RPMI7951 (cell line): ENCODE measurements at places on chromosomes 1 and 21. TPM values are rescaled to one million over a fixed set of nuclear protein-coding genes. Genes with fewer than 3 reads are reported as not detected.
A peak's percentile ranks its signal among the peaks of the same experiment; 100 is the strongest.

DNA sequence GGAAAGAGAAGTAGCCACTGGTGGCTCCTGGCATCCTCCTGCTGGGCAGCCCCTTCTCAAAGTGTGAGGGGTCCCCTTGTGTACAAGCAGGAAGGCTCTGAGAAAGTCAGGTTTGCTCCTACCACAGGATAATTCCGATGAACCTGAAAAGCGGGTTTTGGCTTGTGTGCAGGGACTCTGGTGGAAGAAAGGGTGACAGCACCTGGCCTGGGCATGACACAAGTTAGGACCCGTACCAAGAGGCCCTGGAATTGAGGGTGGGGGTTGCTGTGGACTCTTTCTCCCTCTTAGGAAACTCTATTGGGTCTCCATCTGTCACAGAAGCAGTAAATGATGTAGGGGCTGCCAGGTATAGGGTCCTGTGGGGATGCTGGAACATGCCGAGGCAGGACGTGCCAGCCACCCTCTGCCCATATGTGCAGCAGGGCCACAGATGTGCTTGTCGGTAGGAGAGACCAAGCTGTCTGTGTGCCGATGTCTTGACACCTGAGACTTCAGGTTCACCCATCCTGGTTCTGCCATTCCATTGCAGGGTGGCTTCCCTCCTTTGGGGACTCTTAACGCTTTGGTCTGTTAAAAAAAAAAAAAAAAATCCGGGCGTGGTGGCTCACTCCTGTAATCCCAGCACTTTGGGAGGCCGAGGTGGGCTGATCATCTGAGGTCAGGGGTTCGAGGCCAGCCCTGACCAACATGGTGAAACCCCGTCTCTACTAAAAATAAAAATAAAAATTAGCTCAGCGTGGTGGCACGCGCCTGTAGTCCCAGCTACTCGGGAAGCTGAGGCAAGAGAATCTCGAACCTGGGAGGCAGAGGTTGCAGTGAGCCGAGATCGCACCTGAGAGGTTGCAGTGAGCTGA, 9.8 kb downstream of the C1orf35 start:
- DNase-seq: no peak

UAP1 gene
- total RNA-seq: 74.6 and 79.7 TPM in 2 replicates

GRCh38 chr1:174044418-174045222, 22.5 kb upstream of the RC3H1 start:
- DNase-seq: no peak

DNA sequence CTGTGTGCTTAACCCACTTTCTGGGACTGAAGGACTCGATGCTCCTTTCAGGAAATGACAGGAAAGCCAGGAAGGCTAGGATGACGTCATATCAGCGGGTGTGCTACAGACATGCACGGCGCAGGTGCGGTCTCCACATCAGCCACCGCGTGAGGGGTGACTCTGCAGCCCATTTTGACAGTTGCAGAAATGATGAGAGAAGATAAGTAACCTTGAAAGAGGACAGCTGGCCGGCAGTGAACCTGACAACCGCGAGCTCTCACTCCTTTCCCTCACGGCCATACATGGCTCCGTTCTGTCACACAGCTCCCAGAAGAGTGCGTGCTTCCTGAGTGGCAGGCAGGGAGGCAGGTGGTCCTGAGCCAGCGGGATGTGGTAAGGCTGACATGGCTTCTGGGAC, 1.7 kb upstream of the KRTAP10-5 start:
- DNase-seq: no peak

C1orf122 gene
- total RNA-seq: 52.4 and 68.3 TPM in 2 replicates

GRCh38 chr1:11880911-11881748, 22.4 kb upstream of the NPPB start:
- peak; percentile 43 for DNase-seq

DNA sequence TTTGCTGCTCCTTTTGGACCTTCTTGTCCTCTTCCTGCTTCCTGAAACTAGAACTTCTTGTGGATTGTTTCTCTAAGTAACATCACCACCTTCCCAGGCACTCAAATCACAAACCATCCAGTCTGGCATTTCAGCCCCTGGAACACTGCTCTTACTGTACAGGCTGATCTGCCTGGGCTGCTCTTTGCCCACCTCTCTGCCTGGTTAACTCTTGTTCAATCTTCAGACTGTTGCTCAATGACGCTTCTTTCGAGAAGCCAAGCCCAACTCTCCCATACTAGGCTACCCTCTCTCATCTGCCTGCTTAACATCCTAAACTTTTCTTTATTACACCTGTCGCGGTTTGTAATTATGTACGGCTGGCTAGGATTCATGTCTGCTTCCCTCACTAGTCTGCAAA, 657 bp downstream of the DIO1 start:
- no peak for DNase-seq

GRCh38 chr1:161260376-161261260, 2.1 kb downstream of the PCP4L1 start:
- no peak for DNase-seq

- no peak for DNase-seq
Measured at GRCh38 chr1:151255381-151255780, 847 bp downstream of the PSMD4 start.

GRCh38 chr1:18893120-18893519, 9.2 kb downstream of the ALDH4A1 start:
- no peak for DNase-seq

- DNase-seq: peak; percentile 44
Measured at GRCh38 chr1:174021591-174022079, 522 bp downstream of the RC3H1 start.

SLC44A3 gene
- 0.98 and 1.1 TPM in 2 replicates for total RNA-seq

GRCh38 chr1:36561361-36561724, 78.6 kb upstream of the CSF3R start:
- no peak for DNase-seq

GRCh38 chr1:241401156-241401555, 44.2 kb upstream of the RGS7 start:
- peak; percentile 41 for DNase-seq

SLC45A1 gene
- 0.20 and 0.84 TPM in 2 replicates for total RNA-seq

WNT2B gene
- under 0.01 TPM in 1 of 2 replicates, not detected in the other for total RNA-seq

GRCh38 chr21:38380481-38381137, 117.7 kb downstream of the ERG start:
- DNase-seq: peak; percentile 12

GRCh38 chr1:77156214-77156613, 63.0 kb downstream of the PIGK start:
- DNase-seq: no peak
